ENCODE measurements at places on chromosomes 4 and X. TPM values are rescaled to one million over a fixed set of nuclear protein-coding genes. Genes with fewer than 3 reads are reported as not detected.

The FRG1 gene
- total RNA-seq, result 30.1 TPM

The ANK2 gene
- total RNA-seq, result 9.4 TPM

The ADGRG2 gene
- not detected for total RNA-seq

The RBM46 gene
- total RNA-seq, result 0.10 TPM

The HSFX2 gene
- not detected for total RNA-seq

The PNMA5 gene
- not detected for total RNA-seq

The CSN1S1 gene
- total RNA-seq, result not detected

The SH3BGRL gene
- total RNA-seq, result 66.6 TPM

The TCP11X2 gene
- total RNA-seq, result not detected

The DUSP21 gene
- not detected for total RNA-seq

The ARHGEF6 gene
- 5.7 TPM for total RNA-seq

The GSX2 gene
- not detected for total RNA-seq
